ENCODE measurements at places on chromosomes 13 and 19.

DNA sequence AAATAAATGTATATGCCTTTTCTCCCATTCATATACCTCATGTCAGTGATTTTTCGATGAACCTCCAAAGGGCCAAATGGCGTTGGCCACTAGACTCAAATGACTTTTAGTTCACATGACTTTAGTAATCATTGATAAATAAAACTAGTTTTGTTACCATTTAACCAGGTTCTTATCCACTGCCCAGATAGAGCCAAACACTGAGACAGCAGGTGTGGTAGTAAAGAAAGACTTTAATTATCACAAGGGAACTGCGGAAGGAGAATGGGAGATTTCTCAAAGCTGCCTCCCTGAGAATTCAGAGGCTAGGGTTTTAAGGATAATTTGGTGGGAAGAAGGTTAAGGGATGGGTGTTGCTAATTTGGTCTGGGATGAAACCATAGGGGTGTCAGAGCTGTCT lies 19.4 kb upstream of the KBTBD6 start:
- H3K4me1 ChIP-seq = no peaks in the 10 kb centered on the region
- H3K36me3 ChIP-seq = peaks cover 35% of the 10 kb centered on the region
- no peak overlapping the region for H3K4me3 ChIP-seq

- H3K36me3 ChIP-seq = peaks cover 2% of the 10 kb centered on the region
- no peak for DNase-seq
- H3K4me1 ChIP-seq = no peaks in the 10 kb centered on the region
- H3K4me3 ChIP-seq = no peak overlapping the region
Observed at GRCh38 chr19:36160821-36161596, 8.8 kb upstream of the COX7A1 start.

GRCh38 chr13:91280801-91281200 lies 66.7 kb upstream of the MIR17HG start:
- no peaks in the 10 kb centered on the region for H3K4me1 ChIP-seq
- no peak overlapping the region for H3K27ac ChIP-seq
- H3K36me3 ChIP-seq = no peaks in the 10 kb centered on the region
- H3K4me3 ChIP-seq = no peak overlapping the region

DNA sequence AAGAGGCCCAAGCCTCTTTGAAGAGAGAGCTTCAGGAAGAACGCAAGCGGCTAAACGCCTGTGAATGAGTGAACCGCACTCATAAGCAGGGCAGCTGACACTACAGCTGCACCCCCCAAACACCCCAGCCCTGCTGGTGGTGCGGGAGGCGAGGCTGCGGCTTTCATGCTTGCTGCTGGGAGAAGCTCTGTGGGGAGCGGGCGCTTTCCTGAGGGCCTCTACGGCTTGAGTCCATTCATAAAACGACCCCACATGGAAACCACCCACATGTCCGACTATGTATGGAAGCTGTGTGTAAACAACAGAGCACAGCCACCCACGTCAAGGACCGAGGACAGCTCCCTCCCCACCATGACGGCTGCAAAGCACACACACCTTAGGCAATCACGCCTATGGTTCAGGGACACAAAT lies 5.5 kb downstream of the AP3D1 start:
- no peak for DNase-seq
- H3K4me1 ChIP-seq = peaks cover 28% of the 10 kb centered on the region
- peaks cover 3% of the 10 kb centered on the region for H3K36me3 ChIP-seq
- no peak overlapping the region for H3K4me3 ChIP-seq
- no peaks in the 10 kb centered on the region for H3K27me3 ChIP-seq

DNA sequence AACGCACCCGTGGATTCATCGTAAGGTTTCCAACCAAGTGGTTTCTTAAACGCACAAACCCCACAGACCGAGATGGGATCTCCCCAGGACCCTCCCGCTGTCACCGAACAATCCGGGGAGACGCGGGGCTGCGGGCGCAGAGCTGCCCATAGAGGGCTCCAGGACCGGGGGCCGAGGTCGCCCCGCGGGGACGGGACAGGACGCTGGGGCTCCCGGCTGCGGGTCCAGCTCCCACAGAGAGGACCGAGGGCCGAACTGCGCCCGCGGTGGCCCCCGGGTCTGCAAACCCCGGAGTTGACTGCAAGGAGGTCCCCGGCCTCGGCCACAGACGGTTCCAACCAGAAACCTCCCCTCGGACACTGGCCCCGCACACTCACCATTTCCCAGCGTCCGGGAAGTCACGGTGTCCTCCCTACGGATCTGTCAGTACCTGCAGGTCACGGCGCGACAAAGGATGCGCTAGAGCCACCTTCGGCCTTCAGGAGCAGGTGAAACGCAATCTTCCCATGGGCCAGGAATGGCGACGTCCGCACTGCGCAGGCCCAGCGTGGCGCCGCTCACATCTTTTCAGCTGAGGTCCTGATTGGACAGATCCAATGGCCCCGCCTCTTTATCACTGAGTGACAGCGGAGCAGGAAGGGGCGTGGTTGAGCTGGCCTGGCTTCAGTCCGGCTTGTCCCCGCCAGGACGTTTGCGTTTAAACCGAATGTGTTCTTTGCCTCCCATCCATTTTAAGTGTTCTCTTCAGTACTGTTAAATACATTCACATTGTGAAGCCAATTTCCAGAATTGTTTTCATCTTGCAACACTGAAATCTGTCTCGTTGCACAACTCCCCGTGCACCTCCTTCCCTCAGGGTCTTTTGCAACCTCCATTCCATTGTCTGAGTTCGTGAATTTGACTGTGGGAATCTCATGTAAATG lies at the start of gene ZNF14:
Gene ZNF14 (minus strand): TSS at position 534 of the 923 bp plus-strand sequence. CDS start 154 bp downstream, at position 380.
- no peaks in the 10 kb centered on the region for H3K27me3 ChIP-seq
- peaks cover 16% of the 10 kb centered on the region for H3K4me1 ChIP-seq
- DNase-seq = peak; percentile 85
- H3K27ac ChIP-seq = peak within 1 kb of the TSS; percentile 97

- H3K36me3 ChIP-seq = peaks cover 8% of the 10 kb centered on the region
- H3K27ac ChIP-seq = no peak overlapping the region
- peaks cover 1% of the 10 kb centered on the region for H3K4me1 ChIP-seq
Observed at GRCh38 chr13:51714663-51715168, 89.2 kb downstream of the DHRS12 start.

DNA sequence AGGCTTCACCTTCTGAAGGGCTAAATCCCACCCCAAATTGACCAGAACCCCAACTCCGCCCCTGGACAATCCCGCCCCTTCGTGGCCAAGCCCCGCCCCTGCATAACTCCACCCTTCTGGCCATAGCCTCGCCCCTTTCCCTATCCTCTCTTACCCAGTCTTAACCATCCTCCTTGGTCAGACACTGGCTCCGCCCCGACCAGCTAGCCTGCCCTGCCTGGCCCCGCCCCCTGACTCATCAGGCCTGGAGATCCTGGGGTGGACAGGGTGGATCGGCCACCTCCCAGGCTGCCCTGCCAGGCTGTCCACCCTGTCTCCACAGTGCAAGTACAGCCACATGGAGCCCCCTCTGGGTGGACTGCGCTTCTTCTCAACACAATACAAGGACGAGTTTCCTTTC lies 8.0 kb upstream of the ZNF358 start:
- H3K36me3 ChIP-seq = no peaks in the 10 kb centered on the region
- peaks cover 31% of the 10 kb centered on the region for H3K27me3 ChIP-seq
- no peak for DNase-seq
- no peak overlapping the region for H3K4me3 ChIP-seq

GRCh38 chr13:99028890-99029289 lies 51.0 kb upstream of the DOCK9 start:
- no peak overlapping the region for H3K4me3 ChIP-seq
- DNase-seq = no peak
- no peak overlapping the region for H3K27ac ChIP-seq

DNA sequence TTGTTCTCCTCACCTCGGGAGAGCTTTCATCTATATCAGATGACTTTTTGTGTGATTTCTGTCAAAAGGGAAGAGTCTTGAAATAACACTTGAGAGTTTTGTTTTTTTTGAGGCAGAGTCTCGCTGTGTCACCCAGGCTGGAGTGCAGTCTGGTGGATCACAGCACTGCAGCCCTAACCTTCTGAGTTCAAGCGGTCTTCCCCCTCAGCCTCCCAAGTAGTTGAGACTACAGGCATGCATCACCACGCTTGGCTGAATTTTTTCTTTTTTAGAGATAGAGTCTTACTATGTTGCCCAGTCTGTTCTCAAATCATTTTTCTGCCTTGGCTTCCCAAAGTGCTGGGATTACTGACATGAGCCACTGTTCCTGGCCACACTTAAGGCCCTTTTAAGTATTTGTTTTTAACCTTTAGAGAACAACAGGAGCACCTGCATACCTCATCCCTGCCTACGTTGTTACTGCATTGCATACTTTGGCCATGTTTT lies 11.4 kb downstream of the NDFIP2 start:
- peaks cover 6% of the 10 kb centered on the region for H3K27me3 ChIP-seq
- no peak overlapping the region for H3K27ac ChIP-seq
- H3K4me3 ChIP-seq = peak overlapping the region; percentile 60
- H3K4me1 ChIP-seq = peaks cover 49% of the 10 kb centered on the region
- peaks cover 19% of the 10 kb centered on the region for H3K36me3 ChIP-seq

- H3K4me1 ChIP-seq = peaks cover 38% of the 10 kb centered on the region
- H3K27me3 ChIP-seq = no peaks in the 10 kb centered on the region
- H3K36me3 ChIP-seq = peaks cover 43% of the 10 kb centered on the region
- peak overlapping the region; percentile 92 for H3K27ac ChIP-seq
Observed at GRCh38 chr19:10555610-10555973, 10.2 kb downstream of the KRI1 start.

DNA sequence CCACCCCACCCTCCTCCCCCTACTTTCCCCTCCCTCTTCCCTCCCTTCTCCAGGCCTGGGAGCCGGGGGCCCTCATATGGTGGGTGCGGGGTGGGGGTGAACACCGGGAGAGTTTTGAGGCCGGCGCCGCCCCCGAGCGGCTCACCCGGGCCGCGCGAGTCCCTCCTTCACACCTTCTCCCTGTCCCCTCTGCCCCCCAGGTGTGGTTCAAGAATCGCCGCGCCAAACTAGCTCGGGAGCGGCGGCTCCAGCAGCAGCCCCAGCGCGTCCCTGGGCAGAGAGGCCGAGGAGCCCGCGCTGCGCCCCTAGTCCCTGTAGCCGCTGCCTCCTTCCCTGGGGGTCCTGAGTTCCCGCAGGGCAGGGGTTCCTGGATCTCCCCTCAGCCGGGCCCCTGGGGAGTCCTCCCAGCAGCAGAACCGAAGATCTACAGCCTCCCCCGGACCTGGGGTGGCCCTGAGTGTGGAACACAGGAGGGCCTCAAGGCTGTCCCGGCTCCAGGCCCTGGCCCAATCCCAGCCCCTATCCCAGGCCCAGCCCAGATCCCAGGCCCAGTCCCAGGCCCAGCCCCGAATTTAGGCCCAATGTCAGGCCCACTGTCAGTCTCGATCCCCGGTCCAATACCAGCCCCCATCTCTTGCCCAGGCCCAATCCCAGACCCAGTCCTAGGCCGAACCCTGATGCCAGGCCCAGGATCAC lies 1.7 kb downstream of the TPRX2 start:
- H3K36me3 ChIP-seq = no peaks in the 10 kb centered on the region
- no peaks in the 10 kb centered on the region for H3K4me1 ChIP-seq
- H3K4me3 ChIP-seq = no peak overlapping the region
- no peak overlapping the region for H3K27ac ChIP-seq
- H3K27me3 ChIP-seq = peaks cover 16% of the 10 kb centered on the region

DNA sequence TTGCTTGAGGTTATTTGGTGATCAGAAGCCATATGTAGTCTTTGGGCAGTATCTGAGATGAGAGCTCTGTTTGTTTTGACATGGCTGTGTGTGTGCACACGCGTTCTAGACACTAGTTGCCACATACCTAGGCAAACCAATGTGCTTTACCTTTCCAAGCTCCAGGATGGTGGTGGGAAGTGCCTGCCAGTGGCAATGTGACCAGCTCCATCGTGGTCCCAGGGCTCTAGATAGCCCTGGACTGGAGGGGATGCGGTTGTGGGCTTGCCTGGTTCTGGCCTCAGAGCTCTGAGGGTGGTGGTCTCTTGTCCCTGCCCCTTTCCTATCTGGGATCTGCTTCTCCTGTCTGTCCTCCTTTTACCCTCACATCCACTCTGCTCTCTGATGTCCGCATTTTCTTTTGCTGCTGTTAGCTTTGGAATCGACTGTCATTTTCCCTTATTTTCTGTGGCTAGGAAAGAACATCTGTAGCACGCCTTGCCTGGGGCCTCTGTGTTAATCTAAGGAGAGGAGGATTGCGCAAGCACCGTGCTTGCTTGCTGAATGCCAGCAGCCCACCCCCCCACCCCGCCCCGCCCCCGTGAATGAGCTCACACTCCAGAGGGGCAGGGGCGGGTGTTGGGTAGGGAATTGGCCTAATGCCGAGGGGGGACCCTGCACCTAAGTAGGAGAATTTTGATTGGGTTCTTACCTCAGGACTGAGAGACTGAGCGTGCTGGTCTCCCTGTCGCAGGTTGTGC lies 89.5 kb downstream of the ARHGEF7 start:
- H3K36me3 ChIP-seq = peaks cover 14% of the 10 kb centered on the region
- no peaks in the 10 kb centered on the region for H3K27me3 ChIP-seq
- peaks cover 33% of the 10 kb centered on the region for H3K4me1 ChIP-seq
- no peak overlapping the region for H3K27ac ChIP-seq
- DNase-seq = no peak

GRCh38 chr19:46297700-46298478 lies 1.0 kb downstream of the HIF3A start:
- DNase-seq = no peak
- H3K4me1 ChIP-seq = no peaks in the 10 kb centered on the region
- peaks cover 34% of the 10 kb centered on the region for H3K27me3 ChIP-seq
- no peaks in the 10 kb centered on the region for H3K36me3 ChIP-seq

GRCh38 chr19:49570997-49571676 lies 9.2 kb downstream of the NOSIP start:
- no peaks in the 10 kb centered on the region for H3K27me3 ChIP-seq
- H3K36me3 ChIP-seq = peaks cover 2% of the 10 kb centered on the region
- peak overlapping the region; percentile 34 for H3K27ac ChIP-seq
- no peak overlapping the region for H3K4me3 ChIP-seq
- peaks cover 32% of the 10 kb centered on the region for H3K4me1 ChIP-seq
- no peak for DNase-seq

GRCh38 chr13:73465617-73465971 lies 406.8 kb downstream of the KLF5 start:
- no peak for DNase-seq
- H3K36me3 ChIP-seq = peaks cover 3% of the 10 kb centered on the region
- no peak overlapping the region for H3K27ac ChIP-seq
- H3K4me3 ChIP-seq = no peak overlapping the region

DNA sequence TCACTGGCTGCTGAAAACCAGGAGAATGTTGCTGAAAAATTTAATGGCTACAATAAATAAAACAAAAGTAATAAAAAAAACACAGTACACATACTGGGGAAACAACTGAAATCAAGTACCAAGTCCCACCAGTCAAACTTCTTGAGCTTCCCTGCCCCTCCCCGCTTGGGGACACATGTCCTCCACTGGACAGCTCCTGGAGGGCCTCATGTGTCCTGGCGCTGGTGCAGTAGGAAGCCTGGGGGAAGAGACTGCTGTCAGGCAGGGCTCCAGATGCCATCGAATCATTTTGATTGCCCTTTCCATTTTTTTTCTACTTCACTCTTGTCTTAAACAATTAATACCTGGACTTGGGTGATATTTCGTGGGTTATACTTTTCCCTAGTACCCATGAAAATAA lies 26.6 kb upstream of the SLC35E1 start:
- peaks cover 2% of the 10 kb centered on the region for H3K36me3 ChIP-seq
- DNase-seq = no peak
- H3K4me1 ChIP-seq = peaks cover 40% of the 10 kb centered on the region
- no peaks in the 10 kb centered on the region for H3K27me3 ChIP-seq

Measured in activated naive CD8-positive, alpha-beta T cell treated with anti-CD3 and anti-CD28 coated beads, Interleukin-2, amount 10 ng/mL, durations not matched to agents 7 days and 5 days (primary cell).